NCI-H146 (cell line): ENCODE measurements at places on chromosomes 12 and 14.

- no peak for DNase-seq
Measured at GRCh38 chr14:90276646-90277367, 20.5 kb downstream of the PSMC1 start.

DNA sequence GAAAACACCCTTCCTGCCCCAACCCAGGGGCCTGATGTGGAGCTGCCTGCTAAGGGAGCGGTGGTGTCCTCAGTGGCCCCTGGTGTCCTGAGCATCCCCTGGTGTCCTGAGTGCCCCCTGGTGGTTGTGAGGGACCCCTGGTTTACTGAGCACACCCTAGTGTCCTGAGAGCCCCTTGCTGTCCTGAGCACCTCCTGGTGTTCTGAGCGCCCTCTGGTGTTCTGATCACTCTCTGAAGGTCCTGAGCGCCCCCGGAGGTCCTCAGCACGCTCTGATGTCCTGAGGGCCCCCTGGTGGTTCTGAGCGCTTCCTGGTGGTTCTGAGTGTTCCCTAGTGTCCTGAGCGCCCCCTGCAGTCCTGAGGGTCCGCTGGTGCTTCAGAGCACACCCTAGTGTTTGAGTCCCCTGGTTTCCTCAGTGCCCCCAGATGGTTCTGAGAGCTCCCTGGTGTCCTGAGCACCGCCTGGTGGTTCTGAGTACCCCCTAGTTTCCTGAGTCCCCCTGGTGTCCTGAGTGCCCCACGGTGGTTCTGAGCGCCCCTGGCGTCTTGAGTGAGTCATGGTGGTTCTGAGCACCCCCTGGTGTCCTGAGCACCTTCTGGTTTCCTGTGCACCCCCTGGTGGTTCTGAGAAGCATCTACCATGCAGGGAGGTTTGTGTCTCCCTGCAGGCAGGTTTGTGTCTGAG is 1004.2 kb downstream of the TMEM121 start:
- no peak for DNase-seq

DNA sequence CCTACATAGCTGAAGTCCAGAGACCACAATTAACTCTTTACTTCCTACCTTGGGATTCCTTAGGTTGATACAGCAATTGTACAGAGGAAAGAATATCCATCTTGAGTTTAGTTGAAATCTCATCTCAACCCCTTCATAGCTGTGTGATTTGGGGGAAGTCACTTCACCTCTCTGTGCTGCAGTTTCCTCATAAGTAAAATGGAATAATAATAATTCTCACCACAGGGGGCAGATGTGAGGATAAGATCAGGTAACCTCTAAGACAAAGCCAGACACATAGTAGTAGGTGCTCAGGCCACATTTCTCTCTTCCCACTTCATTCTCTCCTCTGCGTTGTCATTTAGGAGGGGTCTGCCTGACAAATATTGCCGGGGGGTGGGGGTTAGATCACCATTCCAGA is 6.7 kb downstream of the FOXN4 start:
- peak; percentile 9 for DNase-seq

- DNase-seq = no peak
Measured at GRCh38 chr12:93366422-93366821, 11.3 kb upstream of the NUDT4 start.

GRCh38 chr12:4579305-4580102 is 17.5 kb downstream of the DYRK4 start:
- peak; percentile 58 for DNase-seq

DNA sequence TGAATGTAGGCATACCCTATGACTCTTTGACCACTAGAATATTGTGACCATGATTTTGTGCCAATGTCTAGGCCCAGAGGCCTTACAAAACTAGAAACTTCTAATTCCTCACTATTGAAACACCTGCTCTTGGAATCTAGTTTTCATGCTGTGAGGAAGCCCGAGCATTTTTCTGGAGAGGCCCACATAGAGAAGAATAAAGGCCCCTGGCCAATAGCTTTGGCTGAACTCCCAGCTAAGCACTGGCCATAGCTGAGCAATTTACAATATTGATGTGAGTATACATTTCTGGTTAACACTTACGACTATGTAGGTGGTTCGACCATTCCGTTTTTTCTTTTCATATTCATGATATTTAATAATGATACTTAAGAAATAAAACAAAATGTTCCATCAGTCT is 190.3 kb downstream of the KCNH5 start:
- no peak for DNase-seq

DNA sequence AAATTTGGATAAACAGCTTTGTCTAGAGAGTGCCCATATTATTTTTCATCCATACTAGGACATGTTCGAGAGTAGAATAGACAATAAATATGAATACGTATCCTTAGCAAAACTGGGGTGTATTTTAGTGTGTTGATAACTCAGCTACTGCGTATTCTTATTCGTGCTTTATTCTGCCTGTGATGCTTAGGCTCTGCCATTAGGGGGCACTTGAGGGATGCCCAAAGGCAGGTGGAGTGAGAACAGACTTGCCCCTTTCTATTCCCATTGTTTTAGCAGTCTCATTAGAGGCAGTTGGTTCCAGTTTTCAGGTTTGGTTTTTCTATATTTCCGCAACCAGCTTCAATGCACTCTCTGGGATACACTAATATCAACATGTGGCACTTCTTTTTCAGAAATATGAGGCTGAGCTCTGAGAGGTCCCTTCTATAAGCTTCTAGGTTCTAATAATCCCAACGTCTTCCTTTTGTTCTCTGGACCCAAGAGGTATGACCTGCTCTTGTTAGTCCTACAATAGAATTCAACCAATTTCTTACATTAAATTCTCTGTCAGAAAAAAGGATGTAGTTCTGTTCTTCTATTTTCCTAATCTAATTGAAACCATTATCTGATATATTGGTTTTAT is 985.7 kb upstream of the FBXO33 start:
- peak; percentile 55 for DNase-seq

GRCh38 chr12:1880876-1881275 is 37.6 kb downstream of the CACNA2D4 start:
- DNase-seq = no peak

- DNase-seq = peak; percentile 25
Measured at GRCh38 chr12:128259556-128260070, 7.4 kb upstream of the TMEM132C start.

DNA sequence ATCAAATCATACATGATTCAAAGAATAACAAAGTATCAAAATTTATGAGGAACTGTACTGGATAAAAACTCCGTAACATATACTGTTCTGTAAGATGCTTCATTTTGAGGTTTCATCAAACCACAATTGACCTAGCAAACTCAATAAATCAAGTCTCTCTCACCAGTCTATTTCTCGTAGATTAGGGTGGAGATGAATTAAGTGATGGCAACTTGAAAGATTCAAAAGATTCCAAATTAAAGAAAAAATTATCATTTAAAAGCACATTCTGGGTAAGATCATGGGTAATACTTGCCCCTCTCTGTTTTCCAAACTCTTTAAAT is 74.4 kb downstream of the PAPLN start:
- no peak for DNase-seq

GRCh38 chr12:117494833-117495655 is 133.6 kb upstream of the NOS1 start:
- DNase-seq = peak; percentile 47

DNA sequence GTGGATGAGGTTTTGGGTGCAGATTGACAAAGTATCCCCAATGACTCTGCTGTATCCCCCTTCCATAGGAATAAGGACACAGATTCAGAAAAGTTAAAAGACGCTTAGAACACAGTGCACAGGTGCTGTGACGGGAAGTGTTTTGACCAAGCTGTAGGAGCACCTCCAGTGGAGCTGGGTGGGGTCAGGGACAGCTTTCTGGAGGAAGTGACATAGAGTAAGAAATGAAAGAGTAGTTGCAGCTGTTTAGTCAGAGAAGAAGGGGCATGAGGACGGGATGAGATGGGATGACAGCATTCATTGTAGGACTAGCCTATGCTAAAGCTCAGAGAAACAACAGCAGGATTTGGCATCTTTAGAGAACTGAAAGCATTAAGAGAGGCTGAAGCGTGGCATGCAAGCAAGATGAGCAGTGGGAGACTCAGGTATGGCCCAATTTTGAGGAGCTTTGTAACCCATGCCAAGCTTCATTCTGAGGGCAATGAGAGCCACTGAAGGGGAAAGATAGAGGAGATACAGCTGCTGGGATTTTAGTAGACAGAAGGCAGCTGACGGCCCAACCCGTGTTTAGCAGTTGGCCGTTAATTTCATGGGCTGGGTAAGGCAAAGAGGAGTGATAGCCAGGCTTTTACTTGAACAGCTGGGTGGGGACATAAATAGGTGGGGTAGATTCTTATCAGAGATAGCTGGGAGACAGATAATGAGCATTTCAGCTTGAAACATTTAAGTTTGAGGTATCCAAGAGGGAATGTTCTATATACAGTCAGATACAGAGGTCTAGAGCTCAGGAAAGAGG is 131.8 kb upstream of the KRAS start:
- no peak for DNase-seq

GRCh38 chr14:94474581-94475031 is 1.4 kb downstream of the SERPINA9 start:
- no peak for DNase-seq

DNA sequence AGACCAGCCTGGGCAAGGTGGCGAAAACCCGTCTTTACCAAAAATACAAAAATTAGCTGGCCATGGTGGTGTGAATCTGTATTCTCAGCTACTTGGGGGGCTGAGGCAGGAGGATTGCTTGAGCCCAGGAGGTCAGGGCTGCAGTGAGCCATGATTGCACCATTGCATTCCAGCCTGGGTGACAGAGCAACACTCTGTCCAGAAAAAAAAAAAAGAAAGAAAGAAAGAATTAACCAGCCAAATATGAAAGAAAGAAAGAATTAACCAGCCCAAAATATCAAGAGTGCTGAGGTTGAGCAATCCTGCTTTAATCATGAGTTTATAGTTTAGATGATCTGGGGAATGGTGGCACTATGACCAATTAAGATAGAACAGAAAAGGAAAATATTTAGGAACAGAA is 3.5 kb upstream of the ACTN1 start:
- no peak for DNase-seq

GRCh38 chr12:56013482-56013881 is 7.4 kb upstream of the IKZF4 start:
- DNase-seq = no peak

- peak; percentile 61 for DNase-seq
Measured at GRCh38 chr12:75628916-75629315, 117.5 kb upstream of the KRR1 start.

DNA sequence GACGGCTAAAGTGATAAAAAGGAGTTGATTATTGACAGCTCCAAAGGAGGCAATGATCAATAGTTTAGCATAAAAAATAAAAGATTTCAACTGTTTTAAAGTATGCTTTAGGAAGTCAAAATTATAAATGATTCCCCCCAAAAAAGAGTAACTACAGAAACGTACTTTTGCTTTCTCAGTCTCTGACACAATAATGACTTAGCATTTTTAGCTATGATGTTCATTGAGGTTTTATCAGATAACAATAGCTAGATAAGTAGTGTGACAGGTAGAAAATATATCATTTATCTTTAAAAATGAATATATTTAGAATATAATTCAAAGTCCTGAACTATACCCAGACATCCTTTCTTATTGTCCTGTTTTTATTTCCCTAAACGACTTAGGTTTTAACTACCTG is 352.9 kb downstream of the SOX5 start:
- no peak for DNase-seq

GRCh38 chr12:114123108-114123507 is 157.0 kb upstream of the RBM19 start:
- DNase-seq = no peak

DNA sequence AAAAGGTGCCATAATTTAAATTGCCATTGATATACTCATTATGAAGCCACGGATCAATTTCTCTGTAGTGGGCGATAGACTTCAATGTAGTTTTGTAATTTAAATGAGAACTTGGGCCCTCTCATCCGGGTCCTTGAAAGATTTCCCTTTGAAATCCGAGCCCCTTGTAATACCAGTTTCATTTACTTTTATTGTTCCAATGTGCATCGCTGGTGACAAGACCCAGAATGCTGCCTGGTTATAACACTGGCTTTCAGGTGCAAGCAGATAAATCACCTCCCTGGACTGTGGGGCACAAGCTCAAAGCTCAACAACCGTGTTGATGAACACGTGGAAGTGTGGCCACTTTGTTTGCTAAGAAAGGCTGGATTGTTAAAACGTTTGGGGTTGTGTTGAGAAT is 68.9 kb upstream of the FZD10 start:
- DNase-seq = no peak

DNA sequence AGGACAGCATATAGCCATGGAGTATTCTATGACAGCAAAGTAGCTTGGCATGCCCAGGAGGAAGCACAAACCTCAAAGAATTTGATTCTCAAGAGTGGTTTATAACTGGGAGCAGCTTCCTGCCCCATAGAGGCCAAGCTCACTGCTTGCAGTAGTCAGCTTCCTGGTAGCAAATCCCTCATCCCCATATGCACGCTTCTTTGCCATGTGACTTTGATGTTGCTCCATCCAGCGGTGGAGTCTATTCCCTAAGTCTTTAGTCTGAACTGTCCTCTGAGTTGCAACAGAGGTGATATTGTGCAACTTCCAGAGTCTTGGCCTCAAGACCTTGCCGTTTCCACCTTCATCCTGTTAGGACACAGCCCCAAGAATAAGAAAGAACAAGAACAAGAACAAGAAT is 996.8 kb upstream of the TMEM132C start:
- DNase-seq = no peak

DNA sequence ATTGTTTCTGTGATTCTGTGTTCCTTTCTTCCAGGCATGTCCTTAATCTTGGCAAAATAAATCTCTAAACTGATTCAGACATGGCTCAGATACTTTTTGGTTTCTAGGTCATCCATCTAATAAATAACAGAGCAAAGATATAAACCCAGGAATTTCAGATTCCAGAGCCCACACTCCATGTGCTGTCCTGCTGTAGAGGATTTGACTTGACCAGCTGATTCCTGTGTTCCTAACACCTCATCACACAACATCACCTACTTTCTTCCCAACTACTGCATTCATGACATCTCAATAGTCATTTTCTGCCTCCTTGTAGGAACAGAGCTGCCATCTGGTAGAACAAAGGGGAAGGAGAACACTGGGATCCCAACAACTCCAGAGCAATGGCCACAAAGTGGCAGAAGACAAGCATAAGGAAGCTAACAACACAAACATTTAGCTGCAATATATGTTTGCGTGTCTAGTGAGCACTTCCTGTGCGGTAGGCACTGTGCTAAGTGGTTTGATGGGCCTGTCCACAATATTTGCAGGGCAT is 91.9 kb upstream of the OVCH1 start:
- no peak for DNase-seq

DNA sequence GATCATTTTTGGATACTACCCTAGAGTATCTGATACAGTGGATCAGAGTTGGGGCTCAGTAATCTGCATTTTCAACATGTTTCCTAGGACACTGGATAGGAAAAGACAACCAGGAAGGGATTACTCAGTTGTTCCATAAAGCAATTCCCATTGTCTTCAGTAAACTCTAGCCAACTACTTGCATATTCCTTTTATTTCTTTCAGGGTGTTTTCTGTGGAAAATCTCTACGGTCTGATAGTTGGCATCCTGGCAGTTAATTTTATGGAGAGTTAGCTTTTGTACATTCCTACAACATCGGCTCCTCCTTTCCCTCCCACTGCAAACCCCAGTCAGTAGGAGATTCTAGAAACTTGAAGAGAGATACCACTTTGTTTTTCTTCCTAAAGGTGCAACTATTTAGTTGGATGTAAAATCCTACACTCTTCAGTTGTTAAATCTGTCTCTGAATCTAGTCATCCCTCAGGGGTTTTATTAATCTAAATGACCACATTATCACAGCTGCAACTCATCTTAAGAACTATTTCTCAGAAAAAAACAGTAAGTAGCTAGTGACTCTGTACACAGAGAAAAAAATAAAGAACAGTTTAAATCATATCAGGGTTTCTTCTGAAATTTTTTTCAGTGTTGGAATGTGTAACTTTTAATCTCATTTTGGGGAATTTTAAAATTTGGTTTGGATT is 103.9 kb downstream of the PDE3A start:
- DNase-seq = no peak

GRCh38 chr12:56894698-56895368 is 39.4 kb downstream of the SDR9C7 start:
- no peak for DNase-seq
